Kasumi-1 (cell line): ENCODE measurements at places on chromosomes 1 and 21.
A peak's percentile ranks its signal among the peaks of the same experiment; 100 is the strongest.

- DNase-seq = no peak
These were observed 29.6 kb downstream of the TSNAX start for GRCh38 chr1:231557898-231558707.

DNA sequence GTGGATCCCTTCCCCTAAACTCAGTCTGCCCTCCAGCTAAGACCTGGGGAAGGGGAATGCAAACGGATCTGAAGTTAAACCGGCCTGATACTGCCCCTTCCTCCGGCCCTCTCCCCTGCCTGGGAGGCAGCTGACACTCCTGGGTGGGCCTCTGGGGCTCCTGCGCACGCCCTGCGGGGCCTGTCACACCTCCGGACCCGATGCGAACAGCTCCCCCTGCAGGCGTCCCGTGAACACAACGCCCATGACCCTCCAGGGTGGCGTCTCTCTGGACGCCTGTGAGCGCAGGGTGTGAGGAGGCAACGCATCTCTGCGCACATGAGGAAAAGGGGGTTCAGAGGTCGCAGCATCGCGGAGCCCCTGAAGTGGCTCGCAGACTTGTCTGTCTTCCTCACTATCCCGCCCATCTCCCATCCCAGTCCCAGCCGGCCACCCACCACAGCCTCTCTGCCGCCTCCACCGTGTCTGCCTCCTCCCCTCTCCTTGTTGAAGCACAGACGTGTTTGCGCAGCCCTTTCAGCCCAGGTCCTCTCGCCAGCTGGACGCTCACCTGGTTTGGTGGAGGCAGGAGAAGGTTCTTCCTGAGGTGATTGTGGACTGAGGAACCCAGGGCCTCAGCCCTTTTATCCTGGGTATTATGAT, 421 bp upstream of the LCE3A start:
- no peak for DNase-seq

DNA sequence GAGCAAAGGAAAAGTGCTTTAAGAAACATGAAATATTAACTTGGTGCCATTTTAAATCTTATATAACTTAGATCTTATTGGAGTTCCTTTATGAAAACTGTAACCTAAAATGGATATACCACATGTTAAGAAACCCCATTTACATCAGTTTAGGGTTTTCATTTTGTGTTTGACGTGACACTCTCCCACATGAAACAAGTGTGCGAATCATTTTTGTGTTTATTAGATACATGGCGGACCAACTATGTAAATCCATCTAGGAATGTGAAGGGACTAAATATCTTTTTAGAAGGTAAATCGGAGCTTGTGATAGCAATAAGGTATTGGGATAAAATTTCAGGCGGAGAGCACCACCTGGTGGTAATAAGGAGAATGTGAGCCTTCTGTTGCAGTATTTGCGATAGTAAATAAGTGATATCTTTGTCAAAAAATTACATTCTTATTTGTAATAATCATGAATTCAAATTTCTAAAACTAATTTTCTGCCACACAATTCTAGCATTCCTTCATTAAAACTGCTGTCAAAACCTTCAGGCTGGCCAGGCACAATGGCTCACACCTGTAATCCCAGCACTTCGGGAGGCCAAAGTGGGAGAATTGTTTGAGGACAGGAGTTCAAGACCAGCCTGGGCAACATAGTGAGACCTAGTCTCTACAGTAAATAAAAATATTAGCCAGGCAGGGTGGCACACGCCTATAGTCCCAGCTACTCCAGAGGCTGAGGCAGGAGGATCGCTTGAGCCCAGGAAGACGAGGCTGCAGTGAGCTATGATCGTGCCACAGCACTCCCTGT, 31.3 kb downstream of the SMAP2 start:
- peak; percentile 81 for DNase-seq

GRCh38 chr21:46661642-46662366, 26.3 kb downstream of the PRMT2 start:
- DNase-seq = no peak

DNA sequence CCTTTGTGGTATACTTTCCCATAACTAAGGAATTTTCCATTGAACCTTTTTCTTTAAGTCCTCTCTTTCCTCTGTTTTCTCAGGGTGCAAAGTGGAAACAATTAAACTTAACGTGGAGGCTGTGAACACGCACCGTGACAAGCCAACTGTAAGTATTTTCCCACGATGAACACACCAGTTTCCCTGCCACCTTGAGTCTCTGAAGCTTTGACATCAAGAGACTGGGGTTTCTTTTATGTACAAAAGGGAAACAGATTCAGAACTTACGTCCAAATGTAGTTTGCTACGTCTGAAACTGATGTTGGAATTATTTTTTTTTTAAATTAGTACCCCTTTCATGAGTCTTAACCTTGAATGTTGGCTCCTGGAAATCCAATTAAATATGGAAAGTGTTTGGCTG, 17.2 kb upstream of the C4BPB start:
- no peak for DNase-seq

GRCh38 chr1:153547560-153548551, 1.2 kb downstream of the S100A3 start:
- no peak for DNase-seq

- no peak for DNase-seq
These were observed 9.7 kb downstream of the SFT2D2 start for GRCh38 chr1:168235548-168235885.

GRCh38 chr1:169478094-169478672, 7.6 kb downstream of the SLC19A2 start:
- no peak for DNase-seq

DNA sequence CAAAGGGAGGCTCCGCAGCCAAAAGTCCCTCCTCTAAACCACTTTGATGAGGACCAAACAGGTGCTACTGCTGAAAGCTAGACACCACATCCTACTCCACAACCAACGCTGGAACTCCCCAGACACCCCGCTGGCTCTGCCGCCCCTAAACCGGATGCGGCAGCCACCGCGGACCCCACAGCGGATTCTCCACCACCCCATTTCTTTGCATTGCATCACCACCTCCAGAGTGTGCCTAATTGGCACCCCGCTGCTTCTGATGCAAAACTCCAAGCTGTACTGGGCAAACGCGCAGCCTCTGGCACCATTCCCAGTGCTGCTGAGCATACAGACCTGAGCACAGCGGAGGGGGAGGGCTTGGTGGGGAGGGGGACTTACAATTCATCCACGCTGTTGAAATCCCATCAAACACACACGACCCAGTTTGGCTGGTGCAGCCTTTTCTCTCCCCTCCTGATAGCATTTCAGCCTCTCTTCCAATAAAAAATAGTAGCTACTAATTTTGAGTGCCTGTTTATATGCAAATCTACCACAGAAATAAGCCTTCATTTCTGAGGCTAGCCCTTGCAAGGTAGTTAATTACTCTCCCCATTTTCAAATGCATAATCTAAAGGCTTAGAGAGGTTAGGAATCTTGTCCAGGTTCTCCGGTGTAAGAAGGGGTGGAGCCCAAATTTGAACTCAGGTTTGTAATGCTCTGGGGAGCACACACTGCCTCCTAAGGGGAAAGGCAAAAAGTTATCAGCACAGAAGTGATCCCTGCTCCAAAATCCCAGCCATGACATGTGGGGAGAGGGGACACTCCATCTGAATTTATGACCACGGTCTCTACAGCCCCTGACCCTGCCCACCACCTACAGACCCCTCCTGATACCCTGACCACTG, 12.2 kb upstream of the RGS16 start:
- peak; percentile 24 for DNase-seq

GRCh38 chr1:100253552-100253951, 3.9 kb upstream of the DBT start:
- DNase-seq = no peak

DNA sequence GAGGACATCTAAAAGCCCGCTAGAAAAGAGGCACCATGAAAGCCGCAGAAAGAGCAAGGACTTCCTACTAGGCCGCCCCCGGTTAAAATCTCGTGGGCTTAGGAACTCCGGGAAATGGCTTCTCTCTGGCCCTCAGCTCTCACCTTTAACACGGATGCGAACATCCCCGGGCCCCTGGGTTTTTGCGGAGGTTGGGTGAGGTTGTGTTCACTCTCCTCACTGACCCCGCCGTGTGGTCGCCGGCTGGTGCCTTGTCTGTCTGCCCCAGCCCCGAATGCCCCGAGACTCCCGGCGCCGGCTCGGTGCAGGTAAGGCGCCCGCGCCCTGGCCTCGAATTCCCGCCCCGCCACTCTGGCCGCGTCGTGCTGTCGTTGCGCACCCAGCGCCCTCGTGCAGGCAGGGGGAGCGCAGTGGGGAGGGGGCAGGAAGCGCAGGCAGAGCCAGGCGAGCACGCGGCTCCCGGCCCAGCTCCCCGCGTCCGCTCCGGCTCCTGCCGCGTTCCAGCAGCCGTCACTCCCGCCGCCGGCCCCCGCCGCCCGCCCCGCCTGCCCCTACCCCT, at the start of gene SHISAL2A:
SHISAL2A (plus strand) TSS at position 437 of the 559 bp plus-strand sequence. CDS start 326 bp downstream, outside the sequence.
- peak; percentile 43 for DNase-seq

GRCh38 chr1:15847100-15847892, at the start of gene SPEN:
Gene SPEN (plus strand): TSS chr1:15847707. CDS start chr1:15848068, 361 bp downstream.
- peak; percentile 93 for DNase-seq

- no peak for DNase-seq
These were observed 10.3 kb downstream of the ADGRB2 start for GRCh38 chr1:31753707-31754349.

DNA sequence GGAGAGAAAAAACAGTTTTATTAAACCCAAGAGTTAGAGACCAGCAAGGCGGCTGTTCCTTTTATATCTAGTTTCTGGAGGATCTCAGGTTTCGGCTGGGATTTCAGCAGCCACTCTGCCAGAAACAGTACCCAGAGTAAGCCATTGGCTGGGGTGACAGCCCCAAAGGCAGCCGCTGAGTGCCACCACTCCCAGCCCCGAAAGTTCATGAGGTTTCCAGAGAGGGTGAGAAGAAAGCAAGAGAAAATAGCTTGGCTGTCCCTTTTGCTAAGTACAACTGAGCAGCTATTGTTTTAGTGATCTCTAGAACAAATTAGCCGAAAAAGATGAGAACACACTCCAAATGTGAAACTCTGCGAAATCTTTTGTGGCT, 1.2 kb downstream of the SH3BGR start:
- no peak for DNase-seq

- peak; percentile 57 for DNase-seq
These were observed 1.1 kb upstream of the ESPN start for GRCh38 chr1:6423321-6423999.
